BJ (cell line): ENCODE measurements at places on chromosomes 2 and 18.

DNA sequence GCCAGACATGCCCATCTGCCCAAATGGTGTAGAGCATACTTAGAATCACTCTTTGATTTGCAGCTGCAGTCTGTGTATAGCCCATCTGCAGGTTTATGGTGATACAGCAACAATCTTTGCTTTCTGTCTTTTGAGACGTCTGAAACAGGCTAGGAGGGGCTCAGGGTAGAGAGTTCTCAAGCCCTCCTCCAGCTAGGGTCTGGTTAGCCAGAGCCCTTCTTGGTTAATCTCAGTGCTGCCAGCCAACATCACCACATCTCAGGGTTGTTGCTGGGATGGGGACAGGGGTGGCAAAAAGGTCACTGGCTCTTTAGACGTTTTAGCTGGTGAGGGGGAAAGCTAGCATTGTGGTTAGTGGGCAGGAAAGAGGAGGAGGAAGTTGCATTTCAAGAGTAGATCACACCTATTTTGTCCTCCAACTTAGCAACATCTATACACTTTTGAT, 136.6 kb upstream of the ACAA2 start:
- DNase-seq, result no peak

DNA sequence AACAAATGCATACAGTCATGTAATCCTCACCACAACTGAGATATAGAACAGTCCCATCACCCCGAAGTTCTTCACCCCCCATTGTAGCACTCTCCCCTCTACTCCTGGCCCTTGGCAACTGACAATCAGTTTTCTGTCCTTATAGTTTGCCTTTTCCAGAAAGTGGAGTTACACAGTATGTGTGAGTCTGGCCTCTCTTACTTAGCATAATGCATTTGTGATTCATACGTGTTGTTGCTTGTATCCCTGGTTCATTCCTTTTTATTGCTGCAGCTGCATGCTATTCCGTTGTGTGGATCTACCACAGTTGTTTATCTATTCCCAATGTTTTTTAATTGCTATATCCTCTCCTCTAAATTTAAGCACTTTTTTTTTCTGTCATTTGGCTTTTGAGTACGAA, 17.6 kb downstream of the ACYP2 start:
- DNase-seq, result no peak

DNA sequence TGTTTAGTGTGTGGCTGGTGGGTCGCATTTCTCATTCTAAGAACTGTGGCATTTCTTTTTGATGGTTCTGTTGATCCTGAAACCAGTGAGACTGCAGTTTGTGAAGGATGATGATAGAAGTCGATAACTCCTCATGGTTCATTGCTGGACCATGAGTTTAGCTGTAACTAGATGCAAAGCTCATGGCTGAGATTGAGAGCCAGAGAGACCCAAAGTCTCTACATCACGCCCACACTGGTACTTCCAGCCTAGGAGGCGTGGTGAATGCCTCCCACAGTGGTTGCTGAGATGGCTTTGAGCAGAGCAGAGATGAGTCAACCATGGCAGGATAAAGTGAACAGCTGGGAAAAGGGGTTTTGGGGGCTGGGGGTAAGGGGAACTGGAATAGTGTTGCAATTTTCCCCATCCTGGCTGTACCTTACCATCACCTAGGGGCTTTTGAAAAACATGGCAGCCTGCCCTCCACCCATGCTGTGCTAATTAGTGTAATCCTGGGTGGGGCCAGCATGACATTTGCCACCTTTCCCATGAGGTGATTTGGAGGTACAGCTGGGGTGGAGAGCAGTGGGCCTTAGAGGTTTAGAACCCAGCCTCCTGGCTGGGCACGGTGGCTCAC, 24.1 kb downstream of the INPP4A start:
- DNase-seq, result no peak

GRCh38 chr2:142347751-142348150, 216.9 kb upstream of the LRP1B start:
- no peak for DNase-seq
